D721Med (cell line): ENCODE measurements at places on chromosomes 1 and 21.

DNA sequence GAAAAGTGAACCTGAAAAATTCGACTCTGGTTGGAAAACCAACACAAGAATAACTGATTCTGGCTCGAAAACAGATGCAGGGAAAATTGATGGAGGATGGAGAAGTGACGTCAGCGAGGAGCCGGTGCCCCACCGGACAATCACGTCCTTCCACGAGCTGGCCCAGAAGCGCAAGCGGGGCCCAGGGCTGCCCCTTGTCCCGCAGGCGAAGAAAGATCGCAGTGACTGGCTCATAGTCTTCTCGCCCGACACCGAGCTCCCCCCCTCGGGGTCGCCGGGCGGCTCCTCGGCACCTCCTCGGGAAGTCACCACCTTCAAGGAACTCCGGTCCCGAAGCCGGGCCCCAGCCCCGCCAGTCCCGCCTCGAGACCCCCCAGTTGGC is 1.9 kb downstream of the RUSC1 start:
- DNase-seq = peak; percentile 54

- no peak for DNase-seq
These were observed 60.8 kb downstream of the EDN2 start for GRCh38 chr1:41423511-41424191.

GRCh38 chr1:24903011-24903461 is 27.0 kb downstream of the RUNX3 start:
- no peak for DNase-seq

GRCh38 chr1:153070243-153070642 is 1.2 kb downstream of the SPRR2B start:
- DNase-seq = no peak

GRCh38 chr1:22229379-22229778 is 86.5 kb upstream of the WNT4 start:
- no peak for DNase-seq

GRCh38 chr1:243482141-243483022 is 226.5 kb downstream of the SDCCAG8 start:
- no peak for DNase-seq

- DNase-seq = no peak
These were observed 122.0 kb downstream of the GLIS1 start for GRCh38 chr1:53616927-53617326.

GRCh38 chr1:206508130-206508889 is 979 bp downstream of the RASSF5 start:
- no peak for DNase-seq

GRCh38 chr1:204612326-204612725 is 73.2 kb downstream of the LRRN2 start:
- no peak for DNase-seq

DNA sequence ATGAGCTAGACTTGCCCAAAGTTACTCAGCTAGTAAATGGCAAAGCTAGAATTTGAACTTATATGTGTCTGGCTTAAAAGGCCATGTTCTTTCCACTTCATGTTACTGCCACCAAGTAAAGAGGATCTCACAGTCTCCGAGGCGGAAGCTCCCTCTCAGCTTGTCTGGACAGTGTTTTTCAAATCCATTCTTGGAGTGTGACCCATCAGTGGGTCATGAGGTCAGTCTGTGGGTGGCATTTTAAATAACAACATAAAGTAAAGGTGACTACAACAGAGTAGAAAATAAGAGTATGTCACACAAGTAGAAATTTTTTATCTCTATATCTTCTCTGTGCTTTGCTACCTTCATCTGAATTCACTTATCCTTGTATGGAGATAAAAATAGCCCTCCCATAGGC is 3.2 kb upstream of the HMGB4 start:
- no peak for DNase-seq

DNA sequence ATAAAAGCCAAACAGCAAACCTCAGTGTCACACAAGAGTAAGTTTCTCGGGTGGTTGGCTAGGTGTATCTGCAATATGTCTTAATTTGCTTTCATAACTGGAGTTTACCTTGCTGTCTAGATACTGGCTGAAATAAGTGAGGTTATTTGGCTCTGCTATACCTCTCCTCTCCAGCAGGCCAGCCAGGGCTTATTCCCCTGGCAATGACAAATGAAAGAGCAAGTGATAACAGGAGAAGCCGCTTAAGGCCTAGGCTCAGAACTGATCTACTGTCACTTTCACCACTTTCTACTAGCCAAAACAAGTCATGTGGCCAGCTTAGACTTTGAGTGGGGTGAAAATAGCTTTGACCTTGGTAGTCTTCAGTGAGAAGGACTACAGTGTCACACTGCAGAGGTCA is 4.8 kb upstream of the RPE65 start:
- DNase-seq = no peak

- DNase-seq = no peak
These were observed 158.1 kb upstream of the IGSF21 start for GRCh38 chr1:17949511-17949910.

DNA sequence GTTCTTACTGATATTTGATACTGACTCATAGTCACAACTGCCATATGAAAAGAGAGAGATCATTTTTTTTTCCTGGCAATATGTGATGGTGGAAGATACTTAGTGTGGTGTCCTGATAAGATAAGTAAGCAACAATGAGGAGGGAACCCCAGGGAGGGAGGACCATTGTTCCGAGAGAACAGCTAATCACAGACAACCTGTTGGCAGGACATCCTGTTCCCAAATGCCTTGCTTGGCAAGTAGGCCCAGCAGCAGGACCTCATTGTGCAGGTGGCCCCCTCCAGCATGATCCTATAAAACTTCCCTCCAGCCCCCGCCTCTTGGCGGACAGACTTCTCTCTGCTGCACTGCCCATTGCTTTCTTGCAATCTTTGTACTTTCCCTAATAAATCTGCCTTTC is 329.4 kb upstream of the CHRM3 start:
- DNase-seq = no peak

DNA sequence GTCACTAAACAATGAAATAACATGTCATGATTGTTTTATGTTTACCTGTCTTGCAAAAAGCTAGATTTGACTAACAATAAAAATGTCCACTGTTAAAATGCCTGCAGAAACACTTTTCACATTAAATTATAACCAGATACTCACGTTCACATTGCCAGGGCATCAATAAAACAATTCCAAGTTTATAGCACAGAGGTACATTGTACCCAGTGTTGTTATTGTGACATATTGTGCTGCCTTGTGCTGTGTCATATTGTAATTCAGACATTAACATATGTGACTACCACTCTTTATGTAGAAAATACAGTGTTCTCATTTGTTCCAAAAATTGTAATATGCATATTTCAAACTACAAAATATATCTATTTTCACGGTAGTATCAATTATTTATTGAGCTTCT is 766.1 kb downstream of the NCAM2 start:
- no peak for DNase-seq

DNA sequence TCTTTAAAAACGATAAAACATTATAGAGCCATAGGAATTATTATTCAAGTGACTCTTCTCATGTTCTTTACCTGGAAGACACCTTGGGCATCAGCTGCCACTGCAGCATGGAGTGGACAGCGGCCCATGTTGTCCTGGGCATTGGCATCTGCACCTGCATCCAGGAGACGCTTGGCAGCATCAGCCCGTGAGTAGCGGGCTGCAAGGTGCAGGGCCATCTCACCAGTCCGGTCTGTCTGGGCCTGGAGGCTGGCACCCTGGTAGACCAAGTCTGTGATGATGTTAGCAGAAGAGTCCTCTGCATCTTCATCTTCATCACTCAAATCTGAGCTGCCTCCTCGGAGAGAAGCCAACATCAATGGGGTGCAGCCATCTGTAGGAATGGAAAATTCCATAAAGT is 22.9 kb upstream of the ADAM30 start:
- DNase-seq = no peak

GRCh38 chr21:31008355-31008754 is 29.9 kb downstream of the KRTAP19-8 start:
- DNase-seq = no peak

- no peak for DNase-seq
These were observed 11.8 kb downstream of the TPM3 start for GRCh38 chr1:154179946-154180687.

DNA sequence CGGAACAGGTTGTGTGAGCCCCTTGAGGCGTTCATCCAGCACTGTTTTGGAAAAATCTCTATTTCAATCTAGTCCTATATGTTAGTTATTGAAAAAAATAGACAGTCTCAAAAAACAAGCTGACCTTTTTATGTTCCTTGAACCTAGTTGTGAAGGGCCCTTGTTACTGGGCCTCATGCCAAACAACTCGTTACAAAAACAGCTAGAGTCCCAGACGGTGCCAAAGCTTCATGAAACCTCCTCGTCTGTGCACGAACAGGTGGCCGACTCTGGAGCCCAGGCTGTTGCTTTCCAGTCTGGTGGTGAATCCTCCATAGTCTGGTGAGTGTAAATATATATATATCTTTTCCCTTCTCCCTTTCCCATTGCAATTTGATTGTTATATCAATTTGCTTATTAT is at the start of gene CHIA:
TSS of gene CHIA (plus strand) at position 222 of the 400 bp plus-strand sequence. CDS start 19,617 bp downstream, outside the sequence.
- no peak for DNase-seq

GRCh38 chr1:14128096-14128495 is 428.1 kb downstream of the PRDM2 start:
- DNase-seq = no peak

- DNase-seq = no peak
These were observed 9.7 kb downstream of the CA6 start for GRCh38 chr1:8955406-8955805.
